ENCODE measurements at places on chromosomes 2 and 18.

- no peak for DNase-seq
These were observed 119.6 kb downstream of the FEZ2 start for GRCh38 chr2:36478332-36478738.

GRCh38 chr2:86781363-86781762 lies 9.3 kb downstream of the CD8A start:
- DNase-seq = no peak

GRCh38 chr2:139217641-139218040 lies 437.5 kb upstream of the NXPH2 start:
- DNase-seq = no peak

- no peak for DNase-seq
These were observed 256.3 kb upstream of the PKDCC start for GRCh38 chr2:41791523-41791922.

DNA sequence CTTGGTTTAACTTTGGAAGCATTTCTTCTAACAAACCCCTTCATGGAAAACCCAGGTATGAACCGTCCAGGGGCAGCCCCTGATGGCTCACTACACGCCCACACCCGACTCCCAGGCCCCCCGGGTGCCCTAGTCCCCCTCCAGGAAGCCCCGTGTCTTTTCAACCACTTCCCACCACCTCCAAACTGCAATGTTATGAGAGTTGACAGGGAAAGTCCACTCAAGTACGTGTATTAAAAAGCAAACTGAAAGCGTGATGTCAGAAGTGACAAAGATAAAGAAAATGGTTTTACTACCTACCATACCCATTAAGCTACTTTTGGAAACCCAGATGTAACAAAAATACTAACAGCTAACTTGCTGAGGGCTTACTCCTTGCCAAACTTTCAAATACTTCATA lies 51.5 kb downstream of the L3MBTL4 start:
- peak; percentile 3 for DNase-seq

GRCh38 chr18:58136879-58137278 lies 92.9 kb downstream of the NEDD4L start:
- no peak for DNase-seq

GRCh38 chr2:122368576-122369243 lies 613.3 kb downstream of the TSN start:
- no peak for DNase-seq

- DNase-seq = no peak
These were observed 790.5 kb upstream of the ID2 start for GRCh38 chr2:7891312-7891711.

DNA sequence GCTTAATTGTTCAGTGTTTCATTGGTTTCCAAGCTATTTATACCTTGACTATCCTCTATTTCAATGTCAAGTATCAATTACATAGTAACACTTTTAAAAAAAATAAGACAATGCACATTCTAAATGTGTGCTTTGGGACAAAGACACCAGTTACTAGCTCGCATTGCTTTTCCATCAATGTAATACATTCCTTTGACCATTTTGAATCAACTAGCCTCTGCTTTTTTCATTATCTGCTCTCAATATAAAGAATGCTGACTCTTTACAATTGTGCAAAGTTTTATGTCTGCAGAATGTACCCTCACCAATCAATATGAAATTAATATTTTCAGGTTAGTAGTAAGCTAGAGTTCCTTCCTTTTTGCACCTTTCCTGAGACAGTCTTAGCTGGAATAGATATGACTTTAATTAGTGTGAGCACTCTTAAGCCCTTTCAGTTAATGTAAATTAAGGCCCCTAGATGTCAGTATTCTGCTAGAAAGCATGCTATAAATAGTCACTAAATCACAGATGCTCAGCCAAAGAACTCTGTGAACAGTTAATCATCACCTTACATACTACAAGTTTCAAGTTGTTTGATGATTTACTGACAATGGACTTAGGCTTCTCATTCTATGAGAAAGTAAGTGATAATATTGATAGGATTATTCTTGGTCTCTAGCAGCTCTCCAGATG lies 413.6 kb downstream of the PTH2R start:
- DNase-seq = no peak

- no peak for DNase-seq
These were observed 467.4 kb upstream of the SETBP1 start for GRCh38 chr18:44213293-44213692.

DNA sequence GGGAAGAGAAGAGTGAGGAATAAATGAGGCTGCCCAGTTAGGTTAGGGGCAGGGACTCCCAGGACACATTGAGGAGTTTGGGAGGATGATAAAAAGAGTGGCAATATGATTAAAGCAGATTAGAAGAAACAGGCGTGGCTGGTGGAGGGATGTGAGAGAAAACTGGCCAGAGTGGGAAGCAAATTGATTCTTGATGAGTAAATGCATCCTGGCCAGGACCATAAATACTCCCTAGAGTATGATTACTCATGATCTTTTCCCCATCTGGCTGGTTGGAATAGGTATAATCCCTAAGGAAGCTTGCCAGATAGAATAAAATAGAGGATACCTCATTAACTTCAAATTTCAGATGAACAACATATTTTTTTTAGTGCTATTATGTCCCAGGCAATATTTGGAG lies 21.5 kb upstream of the DAW1 start:
- no peak for DNase-seq

DNA sequence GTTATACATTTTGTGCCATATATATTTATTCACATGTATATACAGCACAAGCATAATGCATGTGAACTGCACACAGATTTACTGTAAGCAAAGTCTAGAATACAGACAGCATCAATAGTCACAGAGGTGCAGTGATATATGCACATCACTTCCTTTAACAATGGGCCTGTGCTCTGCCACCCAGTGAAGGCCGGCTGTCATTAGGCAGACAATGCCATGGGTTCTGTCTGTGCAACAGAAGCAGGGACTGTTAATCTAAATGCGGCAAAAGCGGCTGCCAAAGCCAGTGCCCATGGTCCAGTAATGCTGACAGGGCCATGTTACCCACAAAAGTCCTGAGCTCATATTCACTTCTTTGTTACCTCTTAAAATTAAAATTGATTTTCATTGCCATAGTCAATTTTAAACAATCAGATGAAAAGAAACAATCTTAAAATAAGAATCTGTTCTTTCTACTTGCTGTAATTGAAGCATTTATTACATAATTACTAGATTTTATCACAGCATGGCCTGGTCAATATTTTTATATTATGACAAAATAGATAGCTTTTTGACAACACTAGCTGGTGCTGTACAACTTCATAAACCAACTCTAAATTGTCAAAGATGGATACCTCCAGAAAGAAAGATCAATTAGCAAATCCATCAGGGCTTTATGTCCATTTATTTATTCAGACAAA lies 232.0 kb downstream of the STK39 start:
- no peak for DNase-seq

- DNase-seq = no peak
These were observed 77.7 kb downstream of the KCTD18 start for GRCh38 chr2:200431996-200432705.

GRCh38 chr2:190352668-190353536 lies 9.5 kb downstream of the INPP1 start:
- no peak for DNase-seq

- no peak for DNase-seq
These were observed 1.8 kb upstream of the SLC19A3 start for GRCh38 chr2:227719641-227720040.

- DNase-seq = no peak
These were observed 27.8 kb downstream of the MEX3C start for GRCh38 chr18:51169731-51170130.

DNA sequence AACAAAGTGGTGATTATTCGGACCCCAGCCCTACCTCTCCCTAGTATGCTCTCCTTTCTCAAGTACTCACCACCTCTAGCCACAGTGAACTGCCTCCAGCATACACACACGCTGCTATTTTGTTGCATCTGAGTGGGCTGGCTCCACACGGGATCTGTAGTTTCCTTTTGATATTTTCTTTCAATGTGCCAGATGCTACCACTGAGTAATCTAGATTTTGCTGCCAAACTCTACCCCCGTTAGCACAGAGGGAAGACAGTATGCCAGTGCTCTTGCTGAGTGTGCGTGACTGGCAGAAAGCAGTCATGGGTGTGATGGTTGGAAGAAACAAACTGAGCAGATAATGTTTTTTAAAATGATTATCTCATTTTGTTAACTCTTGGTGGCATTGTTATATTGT lies 11.6 kb downstream of the CFLAR start:
- DNase-seq = peak; percentile 74

DNA sequence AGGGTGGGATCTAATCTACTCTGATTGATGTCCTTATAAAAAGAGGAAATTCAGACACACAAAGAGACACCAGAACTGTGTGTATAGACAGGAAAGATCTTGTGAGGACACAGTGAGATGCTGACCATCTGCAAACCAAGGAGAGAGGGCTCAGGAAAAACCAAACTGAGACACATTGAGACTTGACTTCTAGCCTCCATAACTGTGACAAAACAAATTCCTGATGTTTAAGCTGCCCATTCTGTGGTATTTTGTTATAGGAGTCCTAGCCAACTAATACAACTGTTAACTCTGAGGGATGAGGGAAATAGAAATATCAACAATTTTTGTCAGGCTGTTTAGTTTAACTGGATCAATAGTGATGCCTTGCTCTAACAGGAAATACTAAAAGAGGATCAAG lies 93.4 kb upstream of the COL3A1 start:
- DNase-seq = no peak

DNA sequence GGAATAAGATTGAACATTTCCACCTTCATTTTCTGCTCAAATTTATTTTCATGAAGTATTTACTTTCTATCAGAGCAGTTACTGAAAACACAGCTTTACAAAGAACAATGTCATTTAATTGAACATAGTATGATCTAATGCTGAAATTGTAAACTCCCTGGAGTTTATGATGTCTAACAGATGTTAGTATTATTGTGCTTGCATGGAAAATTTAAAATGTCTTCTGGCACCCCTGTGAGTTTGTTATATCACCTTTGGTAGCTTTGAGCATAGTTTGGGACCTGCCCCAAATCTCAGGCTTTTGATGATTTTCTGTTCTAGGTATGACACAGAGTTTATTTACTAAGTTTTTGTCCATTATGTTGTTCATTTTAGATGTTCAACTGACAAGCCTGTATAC lies 28.1 kb downstream of the FAM171B start:
- no peak for DNase-seq

GRCh38 chr2:235541016-235541415 lies 47.2 kb downstream of the AGAP1 start:
- no peak for DNase-seq

- DNase-seq = no peak
These were observed 14.8 kb upstream of the ARL5A start for GRCh38 chr2:151842830-151843690.

DNA sequence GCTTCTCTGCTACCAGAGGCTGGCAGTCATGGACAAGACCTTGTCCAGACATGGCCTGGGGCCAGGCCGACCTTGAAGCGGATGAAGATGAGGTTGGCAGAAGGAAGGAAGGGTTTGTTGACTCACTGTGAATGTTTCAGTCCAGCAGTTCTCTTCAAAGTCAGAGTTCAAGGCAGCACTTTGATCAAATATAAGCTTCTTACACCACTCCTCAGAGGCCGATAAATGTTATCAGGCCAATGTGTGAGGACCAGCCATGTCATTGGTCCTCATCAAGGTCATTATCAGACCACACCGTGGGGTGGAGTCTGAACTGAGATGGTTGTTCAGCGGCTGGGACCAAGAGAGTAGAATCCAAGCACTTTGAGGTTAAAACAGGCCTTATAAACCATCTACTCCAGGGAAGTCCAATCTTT lies 35.5 kb downstream of the QPCT start:
- DNase-seq = no peak

DNA sequence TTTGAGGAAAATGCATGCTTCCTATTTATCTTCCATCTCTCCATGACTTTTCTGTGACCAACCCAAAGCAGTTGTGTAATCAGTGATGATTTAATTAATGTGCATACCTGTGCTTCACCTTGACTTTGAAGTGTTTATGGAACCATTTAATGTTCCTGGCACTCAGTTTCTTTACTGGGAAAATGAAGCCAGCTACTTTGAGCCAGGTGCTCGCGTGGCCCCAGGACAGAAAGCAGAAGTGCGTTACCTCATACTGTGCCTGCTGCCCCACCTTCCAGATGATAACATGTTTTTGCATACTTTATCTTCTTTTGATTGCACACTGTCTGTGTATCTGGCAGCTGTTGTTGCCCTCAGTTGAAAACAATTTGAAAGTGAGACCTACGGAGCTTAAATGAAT lies 61.3 kb downstream of the PMAIP1 start:
- DNase-seq = no peak

- no peak for DNase-seq
These were observed 69.1 kb downstream of the IRS1 start for GRCh38 chr2:226730481-226730880.

DNA sequence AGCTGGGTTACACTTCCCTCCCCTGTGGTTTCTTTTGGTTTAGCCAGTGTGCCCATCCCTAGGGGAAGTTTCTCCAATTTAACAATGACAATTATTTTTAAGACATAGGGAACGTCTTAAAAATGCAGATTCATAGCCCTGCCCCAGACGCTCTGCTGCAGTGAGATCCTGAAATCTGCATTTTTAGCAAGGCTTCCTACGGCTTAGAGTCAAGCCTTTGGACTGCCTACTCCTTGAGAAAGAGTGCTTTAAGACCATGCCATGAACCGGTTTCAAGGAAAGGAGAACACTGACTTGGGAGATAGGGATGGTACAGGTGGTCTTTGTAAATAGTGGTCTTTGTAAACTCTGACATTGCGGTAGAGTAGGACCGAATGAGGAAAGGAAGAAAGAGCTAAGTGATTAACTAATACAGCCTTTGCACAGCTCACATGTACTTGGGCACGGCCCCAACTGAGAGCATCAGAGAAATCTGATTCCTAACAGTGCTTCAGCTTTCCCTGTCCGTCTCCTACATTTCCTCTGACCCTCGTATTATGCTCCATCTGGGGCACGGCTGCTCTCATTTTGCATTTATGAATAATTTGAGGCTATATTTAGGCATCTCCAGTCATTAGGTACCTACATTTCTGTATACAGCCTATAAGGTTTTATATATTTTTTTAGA lies 217.6 kb upstream of the TANK start:
- no peak for DNase-seq

- DNase-seq = no peak
These were observed 29.9 kb downstream of the KLHL29 start for GRCh38 chr2:23414871-23415270.

DNA sequence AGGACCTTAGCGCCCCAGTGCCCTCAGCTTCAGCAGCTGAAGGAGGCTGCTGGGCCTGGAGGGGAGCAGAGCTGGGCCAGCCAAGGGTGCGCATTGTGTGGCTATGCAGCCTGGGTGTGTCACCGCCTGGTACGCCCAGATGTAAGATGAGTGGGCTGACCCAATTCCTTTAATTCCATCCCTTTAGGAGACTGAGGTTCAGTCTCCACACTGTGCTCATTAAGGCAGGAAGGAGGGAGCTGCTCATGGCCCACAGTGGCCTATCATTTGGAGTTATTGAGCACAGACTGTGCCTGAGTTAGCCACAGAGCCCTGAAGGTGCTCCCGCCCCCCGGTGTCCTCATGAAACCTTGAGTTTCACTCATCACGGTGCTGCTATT lies 194.1 kb upstream of the GLI2 start:
- no peak for DNase-seq

DNA sequence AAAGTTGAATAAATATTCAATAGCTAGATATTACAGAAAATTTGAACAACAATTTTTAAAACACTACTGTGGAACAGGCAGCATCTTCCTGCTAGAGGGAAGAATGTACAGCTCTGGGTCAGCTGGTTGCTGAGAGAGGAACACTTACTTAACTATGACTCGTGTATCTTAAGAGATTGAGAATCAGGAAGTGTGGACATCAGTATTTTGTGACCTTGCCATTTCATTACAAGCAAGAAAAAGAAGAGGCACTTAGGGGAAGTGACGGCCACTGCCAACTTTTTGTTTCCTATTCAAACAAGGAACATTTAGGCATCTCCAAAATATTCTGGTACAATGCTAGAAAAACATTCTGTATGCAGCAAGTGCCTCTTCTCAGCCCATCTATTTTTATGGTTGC lies 45.9 kb downstream of the ITPRID2 start:
- no peak for DNase-seq
